GM12865 (cell line): ENCODE measurements at places on chromosomes 3 and 15.
A peak's percentile ranks its signal among the peaks of the same experiment; 100 is the strongest.

DNA sequence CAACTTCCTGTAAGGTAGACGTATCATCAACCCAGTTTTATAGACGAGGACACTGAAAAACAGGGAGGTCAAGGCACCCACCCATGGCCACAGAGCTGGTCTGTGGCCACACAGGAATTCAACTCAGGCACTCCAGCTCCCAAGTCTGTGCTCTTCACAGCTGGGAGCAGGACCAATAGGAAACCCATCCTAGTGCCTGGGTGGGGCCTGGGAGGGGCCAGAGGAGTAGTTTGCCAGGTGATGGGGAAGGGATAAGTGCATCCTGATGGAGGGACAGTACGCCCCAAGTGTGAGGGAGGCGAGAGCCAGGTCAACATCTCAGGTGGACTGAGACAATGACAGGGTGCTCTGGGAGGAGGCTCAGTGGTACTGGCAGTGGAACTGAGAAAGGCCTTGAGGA is 22.0 kb downstream of the KIF9 start:
- DNase-seq: no peak

GRCh38 chr15:73794443-73795133 is 41.4 kb upstream of the INSYN1 start:
- no peak for DNase-seq

DNA sequence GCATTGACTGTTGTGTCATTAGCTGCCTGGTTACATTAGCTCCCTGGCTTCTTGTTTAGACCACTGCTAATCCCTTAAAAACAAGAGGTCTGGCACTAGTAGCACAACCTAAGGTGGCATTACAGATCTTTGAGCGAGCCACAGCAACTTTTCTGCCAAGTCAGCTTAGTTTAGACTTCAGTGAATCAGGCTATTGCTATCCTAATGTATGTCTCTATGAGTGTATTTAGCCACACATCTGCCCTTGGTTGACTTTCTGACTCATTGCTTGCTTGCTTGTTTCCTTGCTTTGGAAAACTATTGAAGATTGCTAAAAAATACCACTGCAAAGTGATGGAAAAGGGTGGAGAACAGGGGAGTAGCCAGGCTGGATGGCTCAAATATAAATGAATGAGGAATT is 50.2 kb downstream of the CHP1 start:
- no peak for DNase-seq

DNA sequence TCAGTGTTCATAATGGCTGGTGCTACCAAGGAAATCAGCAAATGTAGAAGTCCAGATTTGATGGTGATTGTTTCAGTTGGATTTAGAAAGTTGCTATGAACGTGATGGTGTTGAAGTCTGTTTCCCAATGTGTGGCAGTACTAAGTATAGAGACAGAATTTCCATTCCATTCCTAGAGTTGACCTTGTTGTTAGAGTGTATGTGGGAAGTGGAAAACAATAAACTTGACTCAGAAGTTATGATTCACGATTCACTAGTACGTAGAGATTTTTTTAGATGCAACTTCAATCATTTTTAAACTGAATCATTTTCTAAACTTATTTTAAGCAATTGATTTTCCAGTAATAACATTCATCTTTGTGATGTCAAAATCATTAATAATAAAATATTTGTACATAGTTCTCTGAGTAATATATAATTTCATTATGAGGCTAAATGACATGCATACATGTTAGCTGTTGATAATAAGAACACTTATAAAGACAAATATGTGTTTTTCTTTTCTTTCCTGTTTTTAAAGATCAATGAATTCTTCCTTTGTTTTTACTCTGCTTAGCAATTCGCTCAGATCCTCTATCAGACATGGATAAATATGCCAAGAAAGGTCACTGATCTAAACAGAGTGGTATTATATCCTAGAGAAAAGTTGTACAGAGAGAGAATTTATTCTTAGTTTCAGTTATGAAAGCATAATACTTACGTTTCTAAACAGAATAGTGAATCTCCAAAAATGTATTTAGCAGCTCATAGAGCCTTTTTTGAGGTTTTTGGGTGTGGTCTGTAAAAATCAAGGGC is 108.8 kb upstream of the GPR149 start:
- no peak for DNase-seq

DNA sequence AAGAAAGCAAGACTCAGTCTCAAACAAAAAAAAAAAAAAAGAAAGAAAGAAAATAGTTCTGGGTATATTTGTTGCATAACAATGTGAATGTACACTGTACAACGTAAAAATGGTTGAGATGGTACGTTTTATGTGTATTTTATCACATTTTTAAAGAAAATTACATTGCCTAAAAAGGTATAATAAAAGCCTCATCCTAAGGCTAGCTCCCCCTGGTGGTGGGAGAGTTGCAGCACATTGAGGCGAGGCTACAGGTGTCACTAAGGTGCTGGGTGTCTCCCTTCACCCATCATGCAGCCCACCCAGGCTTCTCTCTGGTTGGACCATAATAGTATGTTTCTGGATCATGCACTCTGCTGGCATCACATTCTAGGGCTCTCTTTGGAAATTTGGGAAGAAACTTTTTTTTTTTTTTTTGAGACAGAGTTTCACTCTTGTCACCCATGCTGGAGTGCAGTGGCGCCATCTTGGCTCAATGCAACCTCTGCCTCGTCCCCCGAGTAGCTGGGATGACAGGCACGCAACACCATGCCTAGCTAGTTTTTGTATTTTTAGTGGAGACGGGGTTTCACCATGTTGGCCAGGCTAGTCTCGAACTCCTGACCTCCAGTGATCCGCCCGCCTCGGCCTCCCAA is 12.4 kb upstream of the RAB11A start:
- DNase-seq: peak; percentile 80

GRCh38 chr3:27485866-27486265 is 1.7 kb upstream of the SLC4A7 start:
- DNase-seq: no peak

GRCh38 chr3:41198526-41198925 is 779 bp upstream of the CTNNB1 start:
- DNase-seq: peak; percentile 24

DNA sequence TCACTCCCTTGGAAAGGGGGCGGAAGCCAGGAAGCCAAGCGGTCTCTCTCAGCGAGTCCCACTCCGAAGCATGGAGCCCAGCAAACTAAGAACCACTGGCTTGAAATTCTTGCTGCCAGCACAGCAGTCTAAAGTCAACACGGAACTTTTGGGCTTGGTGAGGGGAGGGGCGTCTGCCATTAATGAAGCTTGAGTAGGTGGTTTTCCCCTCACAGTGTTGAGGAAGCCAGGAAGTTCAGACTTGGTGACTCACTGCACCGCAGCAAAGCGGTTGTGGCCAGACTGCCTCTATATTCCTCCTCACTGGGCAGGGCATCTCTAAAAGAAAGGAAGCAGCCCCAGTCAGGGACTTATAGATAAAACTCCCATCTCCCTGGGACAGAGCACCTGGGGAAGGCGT is 665.4 kb upstream of the CBLB start:
- DNase-seq: peak; percentile 5

DNA sequence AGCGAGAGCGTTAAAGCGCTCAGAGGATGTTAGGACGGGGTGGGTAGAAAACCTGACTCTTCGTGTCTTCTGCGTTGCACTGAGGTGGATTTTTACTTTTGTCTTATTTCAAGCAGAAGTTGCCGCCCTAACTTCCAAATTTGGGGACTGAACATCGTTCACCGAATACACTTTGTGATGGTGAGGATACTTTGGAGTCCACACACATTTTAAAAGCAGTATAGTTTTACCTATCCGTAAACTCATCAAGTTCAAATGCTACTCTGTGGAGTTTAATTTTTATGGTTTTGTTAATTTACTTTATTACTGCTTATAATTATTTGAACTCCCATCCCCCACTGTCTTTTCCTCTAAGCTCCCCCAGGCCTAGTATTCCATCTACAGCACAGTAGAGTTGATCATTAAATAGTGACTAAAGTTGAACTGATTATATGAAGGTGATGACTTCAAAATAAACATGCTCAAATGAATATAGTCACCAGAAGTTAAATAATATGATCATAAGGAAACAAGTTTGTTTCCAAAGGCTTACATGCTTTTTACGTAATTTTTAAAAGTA is 617 bp upstream of the EOGT start:
- DNase-seq: no peak

- no peak for DNase-seq
These were observed 96.5 kb upstream of the ATP2B2 start for GRCh38 chr3:10601857-10602230.
